Pulmonary artery endothelial cell (primary cell): ENCODE measurements at places on chromosomes 1 and 21. TPM values are rescaled to one million over a fixed set of nuclear protein-coding genes. Genes with fewer than 3 reads are reported as not detected.

- DNase-seq: no peak
Observed at GRCh38 chr1:12249181-12249580, 19.4 kb downstream of the VPS13D start.

GRCh38 chr21:38775733-38776132, 30.0 kb upstream of the ETS2 start:
- no peak for DNase-seq

The CREB3L4 gene
- 7.6 and 10.0 TPM in 2 replicates for total RNA-seq

DNA sequence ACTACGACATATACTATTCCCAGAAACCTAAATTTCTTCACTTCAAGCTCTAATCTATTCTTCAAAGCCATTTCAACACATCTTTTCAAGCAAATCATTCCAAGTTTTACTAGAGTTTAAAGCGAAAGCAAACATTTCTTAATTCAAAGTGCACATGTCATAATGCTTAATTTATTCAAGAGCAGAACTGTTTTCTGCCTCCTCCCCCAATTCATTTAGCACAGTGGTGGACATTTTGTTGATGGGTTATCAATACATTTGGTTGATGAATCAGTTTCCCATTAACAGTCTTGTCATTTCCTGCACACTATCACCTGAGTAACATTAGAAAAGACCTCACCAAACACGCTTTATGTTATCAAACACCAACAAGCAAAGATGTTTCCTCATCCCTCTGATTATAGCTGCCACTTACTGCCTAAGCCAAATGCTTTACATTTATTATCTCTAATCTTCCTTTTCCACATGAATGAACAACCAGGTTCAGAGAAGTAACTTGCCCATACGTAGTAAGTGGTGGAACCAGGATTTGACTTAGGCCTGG, 2.0 kb downstream of the SRSF4 start:
- no peak for DNase-seq
